ENCODE measurements at places on chromosomes 11 and 22.

DNA sequence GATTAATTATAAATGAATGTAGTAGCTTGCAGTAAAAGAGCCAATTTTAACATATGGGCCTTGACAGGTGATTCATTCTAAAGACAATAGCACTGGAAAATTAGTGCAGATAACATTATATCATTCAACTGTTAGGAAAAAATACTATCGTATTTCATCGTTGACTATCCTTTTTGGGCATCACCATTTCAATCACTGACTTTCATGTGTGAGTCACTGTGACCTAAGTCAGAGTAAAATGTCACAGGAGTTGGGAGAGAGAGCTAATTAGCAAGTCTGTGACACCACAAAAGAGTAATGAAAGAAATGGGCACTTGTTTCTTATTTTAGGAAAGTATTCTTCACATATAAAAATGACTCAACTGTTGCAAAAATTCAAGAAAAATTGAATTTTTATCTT, 253.8 kb upstream of the CNTN5 start:
- DNase-seq: no peak

- DNase-seq: no peak
Measured at GRCh38 chr11:95584589-95584988, 205.0 kb downstream of the FAM76B start.

DNA sequence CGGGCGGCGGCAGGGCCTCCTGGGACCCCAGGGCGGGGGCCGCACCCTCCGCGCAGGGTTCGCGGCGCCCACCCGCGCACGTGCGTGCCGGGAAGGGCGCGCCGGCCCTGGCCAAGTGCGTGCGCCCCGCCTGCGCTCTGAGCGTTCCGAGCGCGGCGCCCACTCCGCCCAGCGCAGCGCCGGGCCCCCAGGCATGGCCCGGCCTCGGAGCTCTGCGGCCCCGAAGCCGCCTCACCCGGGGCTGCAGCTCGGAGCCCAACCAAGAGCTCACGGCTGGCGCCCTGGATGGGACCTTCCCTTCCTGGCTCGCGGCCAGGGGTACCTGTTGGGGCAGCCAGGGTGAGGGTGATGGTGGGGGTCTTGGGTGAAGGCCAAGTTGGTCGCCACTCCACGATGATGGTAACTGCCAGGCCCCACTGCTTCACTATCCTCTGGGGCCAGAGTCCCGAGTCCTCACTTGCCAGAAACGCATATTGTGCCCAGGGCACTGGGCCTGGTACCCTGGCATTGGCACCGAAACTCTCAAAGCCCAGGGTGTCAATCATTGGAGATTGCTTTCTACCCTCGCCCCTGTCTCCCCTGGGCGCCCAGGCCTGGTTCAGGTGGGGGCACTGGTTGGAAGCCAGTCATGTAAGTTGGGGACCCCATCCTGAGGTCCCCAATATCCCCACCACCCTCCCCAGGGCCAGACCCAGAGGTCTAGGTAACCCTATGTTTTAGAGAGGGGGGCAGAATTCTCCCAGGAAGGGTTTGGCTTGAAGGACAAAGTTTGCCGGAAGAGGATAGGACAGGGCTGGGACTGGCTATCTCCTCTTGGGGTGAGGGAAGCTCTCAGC, 882 bp downstream of the ANO1 start:
- DNase-seq: no peak

- no peak for DNase-seq
Measured at GRCh38 chr11:35785287-35786167, 123.0 kb downstream of the TRIM44 start.

DNA sequence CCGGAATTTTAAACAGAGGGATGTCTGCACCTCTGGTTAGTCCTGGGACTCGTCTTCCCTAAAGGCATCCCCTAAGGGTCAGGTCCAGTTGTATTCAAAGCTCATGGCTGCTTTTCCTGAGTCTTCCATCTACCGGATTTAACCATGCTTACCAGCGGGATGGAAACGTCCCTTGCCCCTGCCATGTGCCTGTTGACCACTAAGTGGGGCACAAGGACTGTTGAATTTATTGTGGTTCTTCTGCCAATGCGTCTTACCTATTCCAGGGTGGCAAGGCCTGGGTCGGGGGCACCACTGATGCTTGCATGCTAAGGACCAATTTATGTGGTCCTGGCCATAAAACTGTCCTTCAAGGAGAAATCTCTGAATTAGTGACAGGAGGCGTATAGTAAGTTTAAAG, 25.6 kb downstream of the ANKRD42 start:
- no peak for DNase-seq

DNA sequence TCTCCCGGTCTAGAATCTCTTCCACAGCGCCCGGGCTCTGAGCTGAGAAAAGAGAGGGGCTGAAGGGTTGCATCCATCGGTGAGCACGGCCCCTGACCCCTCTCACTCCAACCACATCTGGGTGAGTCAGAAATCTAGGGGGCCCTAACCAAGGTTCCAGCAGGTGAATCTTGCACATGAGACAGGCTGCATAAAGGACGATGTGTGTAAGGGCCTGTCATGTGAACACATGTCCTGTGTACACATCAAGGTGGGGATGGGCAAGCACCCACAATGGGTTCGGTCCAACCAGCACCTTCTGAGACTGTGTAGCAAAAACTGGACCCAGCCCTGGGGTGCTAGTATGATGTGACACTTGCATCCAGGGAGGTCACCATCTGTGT, 1.2 kb downstream of the BET1L start:
- no peak for DNase-seq

DNA sequence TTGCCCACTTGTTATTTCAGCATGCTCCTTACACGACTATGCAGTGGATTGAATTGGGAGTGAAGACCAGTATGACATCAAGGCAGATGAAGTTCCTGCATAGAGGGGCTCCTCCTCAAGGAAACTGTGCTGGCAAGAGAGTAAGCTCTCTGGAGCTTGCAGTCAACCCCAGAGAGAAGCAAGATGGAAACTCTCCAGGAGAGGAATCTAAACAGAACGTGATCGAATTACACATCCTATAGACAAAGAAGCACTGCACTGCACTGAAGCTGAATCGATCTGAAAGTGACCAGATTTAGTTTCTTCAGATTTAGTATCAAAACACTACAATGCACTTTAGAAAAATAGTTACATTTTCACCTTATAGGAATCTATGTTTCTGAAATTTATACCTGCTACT, 947.7 kb upstream of the TENM4 start:
- DNase-seq: no peak

GRCh38 chr11:2095198-2095520, 44.0 kb downstream of the IGF2 start:
- no peak for DNase-seq

- DNase-seq: no peak
Measured at GRCh38 chr11:9090488-9091043, 833 bp downstream of the SCUBE2 start.

DNA sequence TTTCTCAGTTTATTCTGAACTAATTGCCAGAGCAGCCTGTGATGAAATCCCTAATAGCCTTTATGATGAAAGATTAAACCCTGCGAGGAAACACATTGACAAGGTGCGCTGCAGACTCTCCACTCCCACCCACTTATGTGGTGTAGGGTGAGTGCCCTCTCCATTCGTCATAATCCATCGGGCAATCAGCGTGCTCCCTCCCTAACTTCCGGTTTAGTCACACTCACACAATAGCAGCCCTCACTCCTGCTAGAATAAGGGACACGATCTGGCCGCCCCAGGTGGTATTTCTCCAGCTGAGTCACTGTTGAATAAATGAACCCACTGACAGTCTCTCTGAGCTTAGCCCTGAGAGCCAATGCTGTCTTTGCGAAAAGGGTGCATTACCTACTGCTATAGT, 188.3 kb downstream of the OPCML start:
- DNase-seq: no peak

GRCh38 chr22:38414009-38414395, 41.0 kb downstream of the KCNJ4 start:
- no peak for DNase-seq

DNA sequence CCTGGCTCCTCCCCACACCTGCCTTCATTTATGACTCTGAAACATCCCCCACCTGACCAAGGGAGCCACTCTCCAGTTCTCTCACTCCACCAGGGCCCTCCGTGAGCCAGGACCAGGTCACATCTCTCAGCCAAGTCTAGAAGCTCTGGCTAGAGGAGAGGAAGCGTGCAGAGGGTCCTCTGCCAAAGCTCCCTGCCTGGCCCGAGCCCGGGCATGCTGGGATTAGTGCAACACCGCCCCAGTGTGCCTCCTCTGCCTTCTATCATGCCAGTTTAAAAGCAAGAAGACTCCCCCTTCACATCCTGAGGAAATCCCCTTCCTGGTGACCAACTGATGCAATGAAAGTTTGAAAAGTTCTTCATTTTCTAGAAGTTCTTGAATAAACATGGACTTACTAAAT, 23.5 kb downstream of the TP53AIP1 start:
- no peak for DNase-seq

GRCh38 chr22:43821606-43822425, 9.7 kb upstream of the EFCAB6 start:
- no peak for DNase-seq

DNA sequence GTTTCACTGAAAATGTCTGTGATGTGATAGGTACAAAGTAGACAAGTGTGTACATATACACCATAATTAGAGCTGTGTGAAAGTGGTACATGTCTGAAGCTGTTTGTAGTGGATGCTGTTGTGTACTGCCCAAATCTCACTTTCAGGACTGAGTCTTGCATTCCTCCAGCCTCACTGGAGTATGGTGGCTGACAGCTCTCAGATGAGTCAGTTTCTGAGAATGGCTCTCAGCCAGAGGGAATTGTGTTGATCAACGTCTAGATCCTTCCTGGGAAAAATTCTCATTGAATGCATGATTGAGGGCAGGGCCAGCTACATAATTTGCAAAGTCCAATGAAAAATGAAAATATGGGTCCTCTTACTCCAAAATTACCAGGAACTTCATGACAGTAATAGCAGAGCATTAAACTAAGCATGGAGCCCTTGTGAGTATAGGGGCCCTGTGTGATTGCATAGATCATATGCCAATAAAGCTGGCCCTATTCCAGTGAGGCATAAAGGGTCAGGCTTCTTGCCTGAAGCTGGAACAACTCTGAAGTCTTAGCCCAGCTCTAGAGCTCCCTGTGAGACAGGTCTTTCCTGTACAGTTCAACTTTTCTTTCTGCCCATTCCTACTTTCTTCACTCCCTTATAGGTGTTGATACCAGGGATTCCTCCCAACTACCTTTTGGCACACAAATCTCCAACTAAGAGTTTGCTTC, 10.8 kb upstream of the CYP2R1 start:
- no peak for DNase-seq

GRCh38 chr22:46347646-46348045, 12.1 kb downstream of the TRMU start:
- DNase-seq: no peak

DNA sequence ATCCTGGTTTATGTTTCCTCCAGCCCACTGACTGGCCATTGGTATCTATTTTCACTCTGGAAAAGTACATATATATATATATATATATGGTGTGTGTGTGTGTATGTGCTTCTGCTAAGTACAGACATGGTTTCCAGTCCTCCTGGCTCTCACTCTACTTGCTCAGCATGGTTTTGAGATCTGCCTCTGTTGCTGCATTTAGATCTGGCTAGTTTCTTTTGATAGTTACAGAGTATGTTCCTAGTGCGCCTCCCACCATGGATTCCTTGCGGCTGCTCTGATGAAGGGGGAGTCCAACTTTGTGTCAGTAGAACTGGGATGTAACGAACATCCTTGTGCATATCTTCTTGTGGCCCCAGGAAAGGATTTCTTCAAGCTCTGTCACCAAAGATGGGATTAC, 274.1 kb downstream of the MIAT start:
- DNase-seq: no peak

- no peak for DNase-seq
Measured at GRCh38 chr11:36069576-36070212, 125.8 kb downstream of the LDLRAD3 start.

GRCh38 chr11:121143921-121144320, 42.9 kb downstream of the TECTA start:
- no peak for DNase-seq

- DNase-seq: no peak
Measured at GRCh38 chr11:93648158-93648557, 13.3 kb upstream of the CEP295 start.

GRCh38 chr11:7593481-7593880, 79.7 kb downstream of the PPFIBP2 start:
- no peak for DNase-seq

DNA sequence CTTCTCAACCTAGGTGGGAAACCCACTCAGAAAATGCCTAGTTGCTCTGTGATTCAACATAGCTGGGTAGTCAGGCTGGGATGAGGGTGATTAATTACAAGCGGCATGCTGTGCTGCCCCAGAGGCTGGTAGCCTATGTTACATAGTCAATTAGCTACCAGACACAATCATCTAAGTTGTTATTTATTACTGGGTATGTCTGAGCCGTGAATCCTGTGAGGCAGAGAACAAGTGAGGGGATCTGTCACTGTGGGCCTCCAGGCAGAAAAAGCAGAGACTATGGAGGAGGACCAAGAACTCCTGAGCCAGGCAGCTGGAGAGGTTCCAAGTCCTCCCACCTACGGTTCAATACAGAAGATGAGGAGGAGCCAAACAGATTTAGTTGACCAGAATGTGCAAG, 186.6 kb upstream of the BDNF start:
- no peak for DNase-seq

DNA sequence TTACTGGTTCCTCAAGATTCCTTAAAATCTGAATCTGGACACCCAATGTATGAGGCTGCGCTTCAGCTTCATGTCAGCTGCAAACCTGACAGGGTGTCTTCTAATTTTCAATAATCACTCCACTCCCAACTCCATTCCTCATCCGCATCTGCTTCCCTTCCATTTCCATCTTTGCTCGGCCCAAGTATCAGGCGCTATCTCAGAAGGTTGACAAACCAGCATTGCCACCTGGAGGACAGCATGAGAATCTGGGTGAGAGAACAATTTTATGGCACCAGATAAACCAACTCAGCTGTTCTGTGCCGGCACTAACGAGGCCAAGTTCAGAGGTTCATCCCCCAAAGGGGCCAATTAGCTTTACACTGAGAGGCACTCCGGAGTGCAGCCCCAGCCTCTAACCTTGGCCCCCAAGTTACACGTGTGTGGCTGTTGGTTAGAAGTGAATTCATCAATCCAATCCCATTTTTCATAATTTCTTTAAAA, 79.1 kb upstream of the LMO2 start:
- DNase-seq: no peak

- DNase-seq: no peak
Measured at GRCh38 chr11:32385998-32386397, 49.3 kb downstream of the WT1 start.

DNA sequence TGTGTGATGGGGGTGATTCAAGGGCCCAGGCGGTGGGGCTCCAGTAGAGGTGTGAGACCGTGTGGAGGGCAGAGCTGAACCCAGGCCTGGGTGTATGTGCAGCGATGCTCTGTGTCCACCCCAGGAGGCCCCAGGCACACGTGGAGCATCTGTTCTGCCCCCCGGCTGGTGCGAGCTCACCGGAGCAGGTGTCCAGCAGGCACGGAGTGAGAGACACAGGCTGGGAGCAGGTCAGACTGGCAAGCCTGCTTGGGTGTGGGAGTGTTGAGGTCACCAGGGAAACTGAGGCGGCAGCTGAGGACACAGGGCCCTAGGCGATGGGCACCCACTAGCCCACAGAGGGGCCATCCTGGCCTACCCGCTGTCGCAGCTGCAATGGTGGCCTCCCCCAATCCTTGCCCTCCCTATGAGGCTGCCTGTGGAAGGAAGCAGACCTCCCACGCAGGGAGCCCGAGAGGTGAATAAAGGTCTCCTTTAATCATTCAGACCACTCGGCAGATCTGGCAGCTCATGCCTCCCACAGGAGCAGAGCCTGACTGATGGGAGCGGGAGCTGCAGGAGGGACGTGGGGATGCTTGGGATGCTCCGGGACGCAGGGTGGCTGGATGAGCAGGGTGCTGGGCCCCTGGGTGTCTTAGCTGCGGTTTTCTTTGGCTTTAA, 1165.1 kb downstream of the BRD1 start:
- DNase-seq: no peak

- no peak for DNase-seq
Measured at GRCh38 chr11:38043060-38043459, 1445.0 kb upstream of the RAG2 start.
